ENCODE measurements at places on chromosomes 12 and 14. TPM values are rescaled to one million over a fixed set of nuclear protein-coding genes. Genes with fewer than 3 reads are reported as not detected.

DNA sequence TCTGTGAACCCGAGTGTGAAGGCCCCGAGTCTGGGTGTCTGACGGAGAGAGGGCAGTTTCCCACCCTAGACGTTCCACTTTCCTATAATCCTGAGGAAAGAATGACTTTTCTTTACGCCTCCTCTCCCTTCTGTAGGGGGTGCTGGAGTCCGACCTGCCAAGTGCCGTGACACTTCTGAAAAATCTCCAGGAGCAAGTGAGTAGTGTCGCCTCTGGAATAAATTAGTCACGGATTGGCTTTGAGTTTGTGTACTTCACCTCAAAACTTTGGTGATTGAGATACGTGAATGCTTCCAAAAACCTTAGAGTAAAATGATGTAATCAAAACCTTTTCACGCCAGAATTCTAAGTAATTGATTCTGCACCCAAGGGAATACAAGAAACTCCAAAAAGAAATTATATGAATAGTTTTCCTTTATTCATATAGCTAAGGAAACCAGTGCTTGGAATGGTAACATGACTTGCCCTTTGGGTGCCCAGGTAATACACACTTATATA is 452 bp downstream of the NGDN start:
- H3K4me1 ChIP-seq: peaks cover 6% of the 10 kb centered on the region
- no peak for DNase-seq
- peak overlapping the region; percentile 58 for H3K4me3 ChIP-seq
- peak overlapping the region; percentile 51 for H3K27ac ChIP-seq
- peaks cover 46% of the 10 kb centered on the region for H3K36me3 ChIP-seq

The SOAT2 gene
- not detected for total RNA-seq

DNA sequence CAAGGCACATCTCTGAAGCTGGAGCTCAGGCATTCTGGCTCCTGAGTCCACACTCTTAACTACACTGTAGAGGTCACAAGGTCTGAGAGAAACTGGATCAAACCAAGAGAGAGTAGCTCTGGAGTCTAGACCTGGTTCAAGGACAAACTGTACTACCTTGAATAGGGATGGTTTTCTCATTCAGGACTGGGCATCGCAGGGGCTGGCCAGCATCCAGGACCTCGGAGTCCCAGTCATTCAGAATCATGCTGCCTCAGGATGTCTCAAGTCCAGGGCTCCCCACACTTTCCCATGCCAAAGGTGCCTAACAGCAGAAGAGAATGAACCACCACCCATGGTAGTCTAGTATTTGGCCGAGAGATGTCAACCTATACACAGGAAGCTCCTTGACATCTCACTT is 13.1 kb upstream of the PLEKHD1 start:
- H3K4me3 ChIP-seq: no peak overlapping the region
- no peak for DNase-seq
- no peaks in the 10 kb centered on the region for H3K36me3 ChIP-seq
- no peak overlapping the region for H3K27ac ChIP-seq
- H3K27me3 ChIP-seq: no peaks in the 10 kb centered on the region

- no peak overlapping the region for H3K27ac ChIP-seq
- H3K4me3 ChIP-seq: no peak overlapping the region
- peaks cover 8% of the 10 kb centered on the region for H3K4me1 ChIP-seq
- H3K27me3 ChIP-seq: no peaks in the 10 kb centered on the region
- H3K36me3 ChIP-seq: peaks cover 5% of the 10 kb centered on the region
- DNase-seq: no peak
Observed at GRCh38 chr14:49888293-49888692, 4.6 kb upstream of the ARF6 start.

DNA sequence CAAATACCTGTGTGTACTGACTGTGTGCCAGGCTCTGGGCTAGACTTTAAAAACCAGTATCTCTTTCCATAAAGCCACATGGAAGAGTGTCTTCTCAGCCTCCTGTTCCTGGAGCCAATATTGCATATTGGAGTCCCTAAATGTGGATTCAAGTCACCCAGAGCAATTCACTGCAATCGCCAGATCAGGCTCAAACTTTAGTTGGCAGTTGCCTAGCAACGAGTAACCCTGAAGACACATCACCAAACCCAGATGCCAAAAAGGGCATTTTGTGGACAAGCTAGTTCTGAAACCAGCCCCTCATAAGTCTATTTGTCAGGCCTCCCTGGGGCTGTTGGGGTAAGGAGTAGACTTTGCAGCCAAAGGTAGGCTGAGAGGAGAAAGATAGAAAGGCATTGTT is 13.7 kb downstream of the DPF3 start:
- H3K27me3 ChIP-seq: no peaks in the 10 kb centered on the region
- H3K27ac ChIP-seq: no peak overlapping the region
- H3K4me1 ChIP-seq: peaks cover 15% of the 10 kb centered on the region
- DNase-seq: no peak
- H3K4me3 ChIP-seq: no peak overlapping the region

GRCh38 chr12:116123451-116124258 is 153.8 kb downstream of the MED13L start:
- no peaks in the 10 kb centered on the region for H3K36me3 ChIP-seq
- H3K27ac ChIP-seq: peak overlapping the region; percentile 35
- peak; percentile 71 for DNase-seq
- H3K4me3 ChIP-seq: peak overlapping the region; percentile 20

DNA sequence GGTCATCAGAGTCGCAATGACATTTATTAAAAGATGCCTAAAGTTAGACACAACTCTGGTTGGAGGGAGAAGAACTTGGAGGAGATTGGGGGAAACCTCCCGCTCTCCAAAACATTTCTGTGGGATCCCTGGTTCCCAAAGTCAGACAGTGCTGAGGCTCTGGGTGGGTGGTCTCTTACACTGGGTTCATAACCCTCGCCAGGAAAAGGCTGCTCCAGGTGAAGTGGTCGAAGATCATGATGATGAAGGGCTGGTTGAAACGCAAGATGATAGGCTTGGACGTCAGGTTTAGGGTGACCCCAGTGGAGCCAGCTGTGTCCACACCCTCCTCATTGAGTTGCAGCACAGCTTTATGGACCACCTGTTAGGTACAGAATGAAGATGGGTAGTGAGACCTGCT is 11.2 kb upstream of the SERPINA10 start:
- no peak overlapping the region for H3K4me3 ChIP-seq
- no peaks in the 10 kb centered on the region for H3K4me1 ChIP-seq
- no peaks in the 10 kb centered on the region for H3K36me3 ChIP-seq
- no peak for DNase-seq

DNA sequence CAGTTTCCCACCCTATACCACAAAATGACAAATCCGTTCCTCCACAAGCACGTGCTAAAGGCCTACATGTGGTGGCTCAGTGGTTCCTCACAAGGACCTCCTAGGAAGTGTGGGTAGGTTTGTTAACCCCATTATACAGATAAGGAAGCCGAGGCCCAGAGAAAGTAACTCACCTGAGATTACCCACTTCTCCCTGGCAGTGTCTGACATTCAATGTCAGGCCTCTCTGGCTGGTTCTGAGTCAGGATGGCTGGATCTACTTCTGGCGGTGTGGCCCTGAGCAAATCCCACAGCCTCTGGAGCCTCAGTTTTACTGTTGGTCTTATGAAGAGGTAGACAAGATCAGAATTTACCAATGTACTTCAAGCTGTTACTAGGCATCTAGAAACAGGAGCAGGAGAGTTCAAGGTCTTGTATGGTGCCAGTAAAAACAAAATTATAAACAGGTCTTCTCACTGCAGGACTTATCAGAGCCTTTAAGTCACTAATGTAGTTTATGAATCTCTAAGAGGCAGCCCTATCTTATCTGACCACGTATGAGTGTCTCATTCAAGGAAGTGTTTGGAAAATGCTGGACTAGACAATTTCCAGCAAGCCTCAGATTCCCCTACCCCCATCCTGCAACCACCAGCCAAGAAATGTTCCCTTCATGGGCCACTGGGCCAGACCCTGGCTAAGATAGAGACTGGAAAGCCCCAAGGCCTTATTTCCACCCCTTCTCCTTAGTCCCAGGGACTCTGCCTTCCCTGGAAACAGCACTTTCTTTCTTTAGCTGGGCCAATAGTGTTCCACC is 4.2 kb downstream of the HSPB8 start:
- no peak for DNase-seq
- peaks cover 25% of the 10 kb centered on the region for H3K4me1 ChIP-seq
- H3K36me3 ChIP-seq: no peaks in the 10 kb centered on the region
- no peaks in the 10 kb centered on the region for H3K27me3 ChIP-seq
- no peak overlapping the region for H3K4me3 ChIP-seq
- H3K27ac ChIP-seq: no peak overlapping the region

DNA sequence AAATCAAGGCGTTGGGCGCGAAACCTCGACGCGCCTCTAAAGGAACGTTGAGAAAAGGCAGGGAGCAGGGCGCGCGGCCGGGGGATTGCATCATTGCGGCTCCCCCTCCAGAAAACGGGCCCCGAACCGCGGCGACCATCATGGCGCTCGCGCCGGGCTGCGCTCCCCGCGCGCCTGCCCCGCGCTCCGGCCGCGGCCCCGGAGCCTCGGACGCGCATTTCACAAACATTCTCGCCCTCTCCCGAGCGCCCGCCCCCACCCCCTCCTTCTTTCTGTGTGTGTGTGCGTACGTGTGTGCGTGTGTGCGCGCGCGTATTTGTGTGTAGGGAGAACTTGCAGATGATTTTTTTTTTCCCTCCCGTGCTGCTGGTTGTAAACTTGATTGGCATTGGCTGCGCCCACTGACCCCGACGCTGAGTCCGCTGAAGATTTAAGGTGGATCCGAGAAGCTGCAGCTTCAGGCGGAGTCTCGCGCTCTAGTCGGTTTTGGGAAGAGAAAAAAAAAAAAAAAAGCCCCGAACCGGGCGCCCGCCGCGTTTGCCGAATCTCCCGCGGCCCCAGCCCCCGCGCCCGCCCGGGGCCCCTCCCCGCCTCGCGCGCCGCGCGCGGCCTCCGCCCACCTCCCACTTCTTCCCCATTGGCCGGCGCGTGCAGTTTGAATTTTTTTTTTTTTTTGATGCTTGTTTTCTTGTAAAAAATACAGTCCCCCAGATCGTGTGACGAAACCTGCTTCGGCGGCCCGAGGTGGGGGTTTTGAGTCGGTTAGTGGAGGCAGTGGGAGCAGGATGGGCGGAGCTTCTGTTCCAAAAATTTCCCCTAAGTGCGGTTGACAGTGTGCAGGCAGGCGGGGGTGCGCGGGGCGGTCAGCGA is 8.2 kb downstream of the CDKN1B start:
- H3K27me3 ChIP-seq: no peaks in the 10 kb centered on the region
- H3K4me1 ChIP-seq: peaks cover 18% of the 10 kb centered on the region

The SYNDIG1L gene
- not detected for total RNA-seq

The PAN2 gene
- 15.9 TPM for total RNA-seq

- H3K4me1 ChIP-seq: peaks cover 25% of the 10 kb centered on the region
- H3K27ac ChIP-seq: peak overlapping the region; percentile 39
- H3K36me3 ChIP-seq: no peaks in the 10 kb centered on the region
- no peak overlapping the region for H3K4me3 ChIP-seq
Observed at GRCh38 chr12:123141615-123142517, 9.0 kb downstream of the PITPNM2 start.

The CTSG gene
- total RNA-seq: not detected

The INHBE gene
- total RNA-seq: 2.5 TPM

DNA sequence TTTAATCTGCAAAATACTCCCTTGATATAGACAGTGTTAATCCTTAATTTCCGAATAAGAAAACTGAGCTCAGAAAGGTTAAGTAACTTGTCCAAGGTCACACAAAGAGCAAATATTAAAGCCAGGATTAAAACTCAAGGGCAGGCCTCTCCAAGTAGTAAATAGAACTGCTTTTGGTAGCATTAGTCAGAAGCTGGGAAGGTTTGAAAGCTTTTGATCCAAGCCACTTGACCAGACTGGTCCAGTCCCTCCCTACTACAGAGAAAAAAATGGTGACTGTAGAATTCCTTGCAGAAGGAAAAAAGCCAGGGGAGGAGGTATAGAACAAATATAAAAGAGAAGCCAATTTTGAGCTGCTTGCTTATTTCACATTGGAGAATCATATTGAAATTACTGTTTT is 111.5 kb downstream of the NT5DC3 start:
- H3K27me3 ChIP-seq: no peaks in the 10 kb centered on the region
- H3K27ac ChIP-seq: no peak overlapping the region
- no peaks in the 10 kb centered on the region for H3K36me3 ChIP-seq
- no peak overlapping the region for H3K4me3 ChIP-seq
- H3K4me1 ChIP-seq: peaks cover 11% of the 10 kb centered on the region

- no peak overlapping the region for H3K4me3 ChIP-seq
- no peak overlapping the region for H3K27ac ChIP-seq
- H3K4me1 ChIP-seq: no peaks in the 10 kb centered on the region
- no peaks in the 10 kb centered on the region for H3K36me3 ChIP-seq
- H3K27me3 ChIP-seq: no peaks in the 10 kb centered on the region
Observed at GRCh38 chr12:63419154-63419553, 249.1 kb downstream of the DPY19L2 start.

DNA sequence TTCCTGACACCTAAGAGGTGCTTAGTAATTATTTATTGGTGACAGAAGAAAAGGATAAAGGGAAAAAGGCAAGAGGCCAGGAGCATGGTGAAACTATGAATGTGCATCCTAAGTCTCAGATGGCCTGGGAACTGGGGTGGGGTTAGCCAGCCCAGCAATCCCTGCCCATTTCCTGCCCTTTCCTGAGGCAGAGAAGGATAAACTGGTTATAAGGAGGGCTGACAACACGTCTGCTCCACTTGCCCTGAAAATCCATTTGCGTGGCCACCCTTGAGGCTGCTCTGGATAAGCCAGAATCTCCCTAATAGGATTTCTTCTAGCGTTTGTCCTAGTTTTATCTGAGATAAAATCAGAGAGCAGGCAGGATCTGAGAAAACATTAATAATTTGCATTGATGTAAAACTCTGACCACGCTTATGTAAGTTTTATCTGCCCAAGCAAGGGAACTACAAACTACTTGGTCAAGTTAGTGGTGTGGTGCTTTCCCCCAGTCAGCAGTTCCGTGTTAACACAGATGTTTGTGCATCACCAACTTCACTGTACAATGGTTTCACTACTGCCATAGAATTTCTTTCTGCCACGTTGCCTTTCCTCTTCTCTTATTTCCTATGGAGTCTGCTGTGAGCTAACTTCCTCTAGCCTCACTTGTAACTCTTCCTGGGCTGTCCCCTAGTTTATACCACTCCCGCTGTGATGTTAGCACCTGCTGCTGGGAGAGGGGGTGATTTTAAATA is 392.7 kb downstream of the RPS29 start:
- no peak overlapping the region for H3K4me3 ChIP-seq

DNA sequence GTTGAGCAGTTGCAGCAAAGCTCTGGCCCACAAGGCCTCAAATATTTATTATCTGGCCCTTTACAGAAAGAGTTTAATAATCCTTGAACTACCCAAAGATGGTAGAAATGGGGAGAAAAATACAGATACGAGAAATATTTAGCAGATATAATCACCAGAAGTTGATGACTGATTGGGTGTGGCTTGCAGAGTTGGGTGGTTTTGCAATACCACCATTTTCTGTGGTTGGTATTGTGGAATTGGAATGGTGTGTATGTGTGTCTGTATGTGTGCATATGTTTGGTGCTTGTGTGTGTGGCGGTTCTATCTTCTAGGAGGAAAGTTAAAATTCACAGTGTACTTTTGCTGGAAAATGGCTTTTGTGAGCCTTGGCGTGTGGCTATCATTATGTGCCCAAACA is 85.4 kb upstream of the MANSC4 start:
- H3K4me3 ChIP-seq: no peak overlapping the region
- no peak for DNase-seq
- no peaks in the 10 kb centered on the region for H3K27me3 ChIP-seq
- H3K27ac ChIP-seq: no peak overlapping the region
- H3K4me1 ChIP-seq: peaks cover 23% of the 10 kb centered on the region

The APOF gene
- total RNA-seq: not detected

The INF2 gene
- 37.3 TPM for total RNA-seq

DNA sequence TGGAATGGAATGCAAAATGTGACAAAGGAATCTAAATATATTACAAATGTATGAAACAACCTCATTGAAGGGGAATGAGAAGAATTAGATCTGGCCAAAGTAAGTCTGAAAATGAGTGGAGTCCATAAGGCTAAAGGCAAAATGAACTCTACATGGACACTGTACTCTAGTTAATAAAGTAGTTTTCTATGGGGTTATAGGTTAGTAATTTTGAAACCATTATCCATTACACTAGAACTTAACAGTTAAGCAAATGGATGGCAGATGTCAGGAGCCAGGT is 222.1 kb downstream of the NUAK1 start:
- no peak for DNase-seq
- H3K4me3 ChIP-seq: no peak overlapping the region
- no peak overlapping the region for H3K27ac ChIP-seq
- no peaks in the 10 kb centered on the region for H3K27me3 ChIP-seq

Data from SJSA1 (cell line).